Activated CD4-positive, alpha-beta T cell treated with anti-CD3 and anti-CD28 coated beads, Interleukin-2, amount 50 U/mL, for 24 hours (primary cell): ENCODE measurements at places on chromosomes 2 and 18.

DNA sequence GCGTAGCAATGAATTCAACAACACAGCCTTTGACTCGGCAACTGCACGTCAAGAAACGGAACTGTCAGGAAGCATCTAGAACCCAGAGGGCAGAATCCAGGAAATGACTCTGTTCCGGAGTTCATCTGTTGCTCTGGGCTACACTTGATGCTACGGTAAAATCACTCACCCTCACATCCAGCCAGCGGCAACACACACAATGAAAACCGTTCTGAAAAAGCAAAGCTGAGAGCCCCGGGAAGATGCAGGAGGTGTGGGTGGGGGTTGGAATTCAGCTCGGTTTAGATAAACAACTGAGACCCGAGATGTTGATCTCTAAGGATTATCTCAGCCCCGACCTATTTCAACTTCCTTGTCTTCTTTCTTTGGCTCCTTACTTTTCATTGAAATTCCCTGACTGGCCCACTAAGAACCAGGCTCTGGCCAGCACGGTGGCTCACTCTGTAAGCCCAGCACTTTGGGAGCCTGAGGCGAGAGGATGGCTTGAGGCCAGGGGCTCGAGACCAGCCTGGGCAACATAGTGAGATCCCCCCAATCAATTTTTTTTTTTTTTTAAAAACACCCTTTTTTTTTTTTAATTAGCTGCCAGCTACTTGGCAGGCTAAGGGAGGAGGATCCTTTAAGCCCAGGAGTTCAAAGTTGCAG lies 13.3 kb upstream of the RAB17 start:
- DNase-seq = no peak

GRCh38 chr2:238525990-238526389 lies 99.3 kb downstream of the ASB1 start:
- no peak for DNase-seq

- DNase-seq = no peak
Measured at GRCh38 chr2:73697606-73698005, 39.5 kb downstream of the TPRKB start.

DNA sequence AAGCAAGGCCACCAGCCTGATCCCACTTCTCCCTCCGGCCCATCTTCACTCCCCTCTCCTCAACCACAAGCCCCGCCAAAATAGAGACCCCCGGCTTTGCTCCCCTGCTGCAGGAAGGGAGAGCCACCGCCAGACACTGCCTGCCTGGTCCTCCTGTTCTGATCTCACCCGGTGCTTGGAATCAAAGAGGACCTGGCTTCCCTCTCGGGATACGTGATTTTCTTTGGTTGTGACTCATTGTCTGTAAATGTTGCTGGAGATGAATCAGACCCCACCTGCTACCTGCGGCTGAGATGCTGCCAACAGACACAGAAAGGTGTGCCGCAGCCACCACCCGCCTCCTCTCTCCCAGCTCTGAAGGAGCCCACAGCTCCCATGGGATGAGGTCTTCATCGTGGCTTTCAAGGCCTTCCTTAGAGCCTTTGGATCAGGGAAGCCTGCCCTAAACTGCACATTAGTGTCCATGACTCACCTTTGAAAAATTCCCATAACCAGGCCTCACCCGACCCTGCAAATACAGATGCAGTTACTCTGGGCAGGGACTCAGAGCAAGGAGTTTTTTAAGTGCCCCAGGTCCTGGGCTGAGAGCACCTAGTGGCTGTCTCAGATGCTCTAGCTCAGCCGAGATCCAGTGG lies 79.4 kb upstream of the ZNF532 start:
- no peak for DNase-seq

- no peak for DNase-seq
Measured at GRCh38 chr2:160076241-160076640, 13.8 kb upstream of the PLA2R1 start.

GRCh38 chr2:214497489-214497888 lies 86.6 kb downstream of the VWC2L start:
- DNase-seq = no peak

DNA sequence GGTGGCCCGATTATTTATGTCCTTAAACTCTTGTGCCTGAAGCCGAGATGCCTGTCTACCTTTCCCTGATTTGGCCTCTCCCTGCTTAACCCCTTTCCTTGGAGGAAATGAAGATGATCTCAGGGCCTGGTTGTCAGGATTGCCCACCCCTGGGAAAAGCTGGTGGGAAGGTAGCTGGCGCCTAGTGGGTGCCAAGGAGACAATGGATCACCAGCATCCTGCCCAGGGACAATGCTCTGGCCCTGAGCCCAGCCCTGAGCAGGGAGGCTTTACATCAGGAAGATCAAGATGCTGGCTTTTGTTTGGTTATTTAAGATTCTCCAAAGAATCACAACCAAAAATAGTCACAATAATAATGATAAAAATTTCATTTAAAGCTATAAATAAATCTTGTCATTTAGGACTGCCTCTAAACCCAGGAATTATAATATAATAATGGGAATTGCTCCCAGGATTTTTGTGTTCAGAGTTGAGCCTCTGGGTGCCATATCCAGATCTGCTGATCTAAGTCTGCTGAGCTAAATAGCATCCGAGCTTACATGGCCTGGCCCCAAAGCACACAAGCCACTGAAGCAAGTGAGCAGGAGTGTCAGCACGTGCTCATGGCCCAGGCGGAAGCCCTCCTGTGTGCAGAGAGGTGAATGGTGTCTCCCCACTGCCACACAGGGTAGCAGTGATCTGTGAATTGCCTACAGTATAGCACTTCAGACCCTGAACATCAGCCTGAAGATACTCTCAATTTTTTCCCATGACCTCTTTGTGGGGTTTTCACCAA lies 57.8 kb upstream of the MAP3K20 start:
- DNase-seq = no peak

DNA sequence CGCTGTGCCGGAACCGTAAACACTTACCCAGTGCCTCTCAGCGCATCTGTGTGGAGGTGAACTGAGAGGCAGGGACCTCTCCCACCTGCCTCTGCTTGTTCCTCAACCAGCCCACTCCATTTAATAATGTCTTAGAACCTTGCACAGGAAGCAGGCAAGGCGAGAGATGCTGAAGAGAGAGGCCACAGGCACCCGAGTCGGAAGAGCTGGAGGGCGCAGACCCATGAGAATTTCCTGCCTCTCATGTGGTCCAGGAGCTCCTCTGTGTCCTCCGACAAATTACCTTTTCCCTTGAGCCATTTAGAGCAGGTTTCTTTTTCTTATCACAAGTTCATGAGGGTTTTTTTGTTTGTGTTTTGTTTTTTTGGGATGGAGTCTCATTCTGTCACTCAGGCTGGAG lies 4.9 kb upstream of the RFX8 start:
- DNase-seq = no peak

DNA sequence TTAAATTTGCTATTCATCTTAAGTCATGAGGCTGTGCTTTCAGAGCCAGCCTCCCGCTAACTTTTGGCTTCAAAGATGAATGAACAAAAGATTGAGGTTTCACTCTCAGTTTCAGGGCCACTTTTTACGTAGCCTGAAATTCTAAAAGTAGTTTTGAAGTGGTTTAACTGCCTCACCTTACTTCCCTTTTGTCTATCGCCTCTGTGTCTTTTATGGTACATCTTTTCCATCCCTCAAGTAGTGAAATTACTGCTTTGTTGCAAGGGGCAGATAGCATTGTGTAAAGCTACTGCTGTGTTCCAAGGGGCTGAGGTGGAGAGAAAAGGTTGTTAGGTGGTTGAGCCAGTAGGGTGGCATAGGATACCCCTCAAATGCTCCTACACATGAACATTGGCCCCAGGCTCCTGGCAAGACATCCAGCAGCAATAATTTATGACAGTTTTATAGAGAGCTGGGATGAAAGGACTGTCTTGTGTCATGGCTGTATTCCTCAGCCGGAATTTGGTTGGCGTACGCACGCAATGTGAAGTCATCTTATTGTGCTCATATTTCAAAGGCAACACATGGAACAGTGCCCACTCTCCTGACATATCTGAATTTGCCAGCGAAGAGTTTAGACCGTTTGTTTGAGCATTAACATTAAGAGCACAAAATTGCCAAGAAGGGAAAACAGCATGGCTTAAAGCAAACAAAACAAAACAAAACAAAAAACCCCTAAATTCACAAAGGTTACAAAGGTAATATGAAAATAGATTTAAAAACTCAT lies 32.2 kb downstream of the QPCT start:
- DNase-seq = no peak

DNA sequence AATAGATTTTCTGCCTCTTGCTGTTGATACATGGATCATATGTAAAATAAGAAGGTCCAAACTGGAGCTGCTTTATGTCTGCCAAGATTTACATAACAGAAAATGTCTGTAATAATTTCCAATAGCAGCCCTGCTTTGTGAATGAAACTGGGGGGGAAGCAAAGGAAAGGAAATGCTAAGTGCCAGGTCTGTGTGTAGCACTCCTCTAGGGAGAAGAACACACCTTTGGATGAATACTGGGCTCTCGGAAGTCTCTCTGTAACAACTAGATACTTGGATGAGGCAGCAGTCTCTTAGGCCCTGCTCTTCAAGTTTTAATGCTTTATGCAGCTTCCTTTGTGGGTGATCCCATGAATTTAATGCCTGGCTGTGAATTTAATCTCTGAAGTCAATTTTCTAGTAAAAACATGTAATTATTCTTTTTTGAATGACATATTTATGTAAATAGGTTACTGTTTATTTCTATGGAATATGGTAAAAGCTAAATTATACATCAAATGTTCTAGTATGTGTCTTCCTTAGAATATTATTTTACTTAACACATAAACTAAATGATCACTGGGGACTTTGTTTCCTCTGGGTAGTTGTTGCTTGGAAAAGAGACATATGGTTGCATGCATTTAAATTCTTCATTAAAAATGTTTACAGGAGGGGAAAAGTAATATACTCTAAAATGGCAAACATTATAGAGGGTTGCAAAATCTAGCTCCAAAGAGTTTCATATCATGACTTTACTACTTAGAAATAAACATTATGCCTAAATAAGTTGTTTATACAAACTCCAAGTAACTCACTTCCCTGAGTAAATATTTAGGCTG lies 336.6 kb upstream of the CWC22 start:
- no peak for DNase-seq

DNA sequence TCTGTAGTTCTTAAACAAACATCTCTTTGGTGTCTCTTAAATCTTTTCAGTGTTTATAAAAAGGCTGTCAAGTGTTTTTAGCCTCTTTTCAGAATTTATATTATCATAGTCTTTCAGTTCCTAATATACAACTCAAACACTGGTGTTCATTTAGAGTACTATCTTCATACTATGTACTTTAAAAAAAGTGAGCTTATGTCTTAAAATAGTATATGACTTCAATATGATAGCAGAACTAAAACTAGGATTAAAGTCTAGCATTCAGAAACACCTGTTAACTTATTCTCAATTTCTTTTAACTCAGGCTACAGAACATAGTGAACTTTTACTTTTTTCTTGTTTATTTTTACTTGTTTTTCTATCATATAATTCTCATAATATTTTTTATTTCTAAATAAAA lies 14.7 kb upstream of the IKZF2 start:
- DNase-seq = no peak

DNA sequence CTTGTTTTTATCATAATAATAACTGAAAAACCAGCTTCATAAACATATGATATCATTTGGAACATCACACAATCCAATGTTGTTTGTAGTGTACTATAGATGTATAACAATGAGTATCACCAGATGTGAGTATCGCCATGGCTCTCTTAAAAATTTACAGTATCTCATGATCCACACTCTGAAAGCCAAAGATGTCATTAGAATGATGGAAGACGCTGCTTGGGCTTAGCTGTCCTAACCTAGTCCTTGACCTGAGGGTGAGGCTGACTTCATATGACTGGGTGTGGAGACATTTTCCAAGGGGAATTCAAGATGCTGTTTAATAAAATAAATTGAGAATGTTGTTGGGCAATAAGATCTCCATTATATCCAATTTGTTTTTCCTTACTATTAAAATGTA lies 242.6 kb downstream of the RIT2 start:
- no peak for DNase-seq

GRCh38 chr2:133569286-133569830 lies 1.1 kb upstream of the NCKAP5 start:
- DNase-seq = no peak

- DNase-seq = no peak
Measured at GRCh38 chr2:74982577-74982976, 24.1 kb downstream of the POLE4 start.

DNA sequence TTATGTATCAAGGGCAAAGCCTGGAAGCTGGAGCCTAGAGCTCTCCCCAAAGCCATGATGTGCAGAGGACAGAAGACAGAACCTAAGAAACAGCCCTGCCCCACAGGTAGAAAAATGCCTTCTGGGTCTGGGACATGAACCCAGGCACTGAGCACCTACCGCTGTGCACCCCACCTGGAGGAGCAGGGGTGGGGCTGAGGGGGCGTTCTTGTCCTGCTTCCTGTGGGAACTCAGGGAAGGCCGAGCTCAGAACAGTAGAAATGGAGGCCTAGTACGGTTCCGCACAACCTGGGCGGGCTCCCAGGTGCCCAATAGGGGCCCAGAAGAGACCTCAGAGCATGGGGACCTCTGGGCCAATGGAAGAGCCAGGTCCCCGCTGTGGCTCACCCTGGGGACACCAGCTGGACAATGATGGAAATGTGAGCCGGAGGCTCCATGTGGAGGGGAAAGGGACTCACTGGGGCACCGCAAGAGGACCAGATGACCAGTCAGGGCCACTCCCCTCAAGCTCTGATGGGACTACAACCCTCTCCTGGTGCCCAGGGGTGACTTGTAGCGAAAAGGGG lies 3.2 kb downstream of the CRACDL start:
- no peak for DNase-seq

DNA sequence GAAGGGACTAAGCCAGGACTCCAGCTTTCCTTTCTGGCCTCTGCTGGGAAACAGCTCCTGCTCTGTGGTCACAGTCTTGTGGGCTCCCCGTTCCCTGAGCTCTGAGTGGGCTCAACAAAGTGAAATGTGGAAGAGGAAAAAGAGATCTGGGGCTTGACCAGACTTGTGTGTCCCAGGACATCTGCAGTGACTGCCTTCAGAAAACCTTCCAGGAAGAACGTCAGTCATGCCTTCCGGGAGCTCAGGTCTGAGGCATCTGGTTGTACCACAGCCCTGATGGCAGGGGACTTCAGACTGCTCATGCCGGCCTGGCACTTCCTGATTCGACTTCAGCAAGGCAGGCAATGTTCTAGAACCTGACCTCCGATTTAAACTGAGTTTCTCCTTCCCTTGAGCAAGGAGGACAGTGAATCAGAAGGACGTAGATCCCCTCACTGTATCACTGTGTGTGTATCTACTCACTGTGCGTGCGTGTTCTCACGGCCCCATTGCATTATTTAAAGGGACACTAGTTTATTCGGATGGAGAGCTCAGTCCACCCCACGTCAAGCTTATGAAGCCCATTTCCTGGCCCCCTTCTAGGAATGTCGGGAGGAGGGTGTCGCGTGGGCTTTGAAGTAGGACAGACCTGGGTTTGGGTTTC lies 548 bp upstream of the FBLN7 start:
- DNase-seq = no peak

GRCh38 chr2:30336978-30337841 lies 105.9 kb downstream of the LBH start:
- DNase-seq = no peak

GRCh38 chr2:14433946-14434495 lies 198.5 kb upstream of the LRATD1 start:
- no peak for DNase-seq

DNA sequence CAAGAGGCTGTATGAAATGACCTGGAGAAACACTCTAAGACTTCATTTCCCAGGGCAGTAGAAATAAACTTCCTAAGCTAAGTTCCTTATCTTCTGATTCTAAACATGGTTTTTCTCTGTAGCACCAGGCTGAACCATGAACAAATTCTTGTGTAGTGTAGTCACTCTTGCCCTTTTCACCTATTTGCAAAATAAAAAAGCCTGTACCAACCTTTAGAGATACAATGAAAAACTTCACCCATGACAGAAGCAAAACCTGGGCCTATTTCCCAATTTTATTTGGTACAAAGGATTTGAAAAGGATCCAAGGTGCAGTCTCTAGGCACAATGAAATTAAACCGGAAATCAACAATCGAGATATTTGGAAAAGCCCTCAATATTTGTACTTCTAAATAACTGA lies 43.6 kb downstream of the POLR1A start:
- no peak for DNase-seq
